SJSA1 (cell line): ENCODE measurements at places on chromosomes 6 and 20.

- DNase-seq: no peak
Measured at GRCh38 chr6:40912158-40912946, 126.7 kb downstream of the UNC5CL start.

DNA sequence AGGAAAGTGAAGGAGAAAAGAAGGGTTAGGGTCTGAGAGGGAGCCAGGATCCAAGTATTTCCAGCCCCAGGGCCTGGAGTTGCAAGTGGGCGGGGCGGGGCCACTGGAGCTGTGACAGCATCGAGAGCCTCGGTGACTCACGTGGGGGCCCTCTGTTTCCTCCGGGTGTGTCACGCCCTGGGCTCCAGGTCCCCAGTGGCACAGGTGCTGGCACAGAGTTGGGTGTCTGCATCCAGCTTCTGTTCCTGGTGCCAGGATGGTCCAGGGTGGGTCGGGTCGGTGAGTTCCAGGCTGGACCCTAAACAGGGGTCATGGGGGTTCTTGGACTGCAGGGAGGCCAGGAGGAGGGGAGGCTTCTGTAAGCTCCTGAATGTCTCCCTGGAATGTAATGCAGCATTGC lies 16.7 kb downstream of the RAET1L start:
- no peak for DNase-seq

DNA sequence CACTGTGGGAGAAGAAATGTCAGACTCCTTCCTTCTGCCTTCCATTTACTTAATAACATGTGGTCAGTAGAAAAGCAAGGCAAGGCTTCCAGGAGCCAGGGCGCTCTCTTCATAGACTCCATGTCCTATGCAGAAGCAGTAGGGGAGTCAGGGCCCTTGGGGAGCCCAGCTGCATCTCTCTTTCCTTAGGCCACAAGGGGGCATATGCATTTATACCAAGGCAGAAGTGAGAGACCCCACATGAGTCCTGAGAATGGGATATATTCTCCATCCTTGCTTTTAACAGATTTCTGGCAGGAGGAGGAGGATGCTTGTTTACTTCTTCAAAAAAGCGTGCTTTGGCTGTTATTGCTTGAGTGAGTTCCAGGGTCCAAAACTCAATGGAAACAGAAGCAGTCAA lies 198.5 kb downstream of the HIVEP2 start:
- DNase-seq: peak; percentile 38

- no peak for DNase-seq
Measured at GRCh38 chr6:143078468-143079324, 18.0 kb downstream of the AIG1 start.

DNA sequence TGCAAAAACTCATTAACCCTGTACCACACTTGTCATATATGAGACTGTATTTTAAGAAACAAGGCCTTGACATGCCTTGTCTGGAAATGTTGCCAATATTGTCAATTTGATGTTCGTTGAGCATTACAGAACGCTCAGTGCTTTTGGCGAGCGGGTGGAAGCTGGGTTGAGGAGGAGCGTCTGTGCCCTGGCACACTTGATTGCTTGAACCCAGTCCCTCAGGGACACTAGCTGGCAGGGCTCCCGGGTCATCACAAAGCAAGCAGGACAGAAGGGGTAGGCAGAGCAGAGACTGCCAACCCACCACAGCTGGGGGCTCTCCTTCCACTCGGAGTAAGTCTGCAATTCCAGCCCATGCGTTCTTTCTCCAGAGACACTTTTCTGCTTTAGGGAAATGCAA lies 286.3 kb downstream of the KHDC1L start:
- DNase-seq: no peak

- no peak for DNase-seq
Measured at GRCh38 chr20:45484676-45485075, 15.1 kb downstream of the WFDC2 start.

DNA sequence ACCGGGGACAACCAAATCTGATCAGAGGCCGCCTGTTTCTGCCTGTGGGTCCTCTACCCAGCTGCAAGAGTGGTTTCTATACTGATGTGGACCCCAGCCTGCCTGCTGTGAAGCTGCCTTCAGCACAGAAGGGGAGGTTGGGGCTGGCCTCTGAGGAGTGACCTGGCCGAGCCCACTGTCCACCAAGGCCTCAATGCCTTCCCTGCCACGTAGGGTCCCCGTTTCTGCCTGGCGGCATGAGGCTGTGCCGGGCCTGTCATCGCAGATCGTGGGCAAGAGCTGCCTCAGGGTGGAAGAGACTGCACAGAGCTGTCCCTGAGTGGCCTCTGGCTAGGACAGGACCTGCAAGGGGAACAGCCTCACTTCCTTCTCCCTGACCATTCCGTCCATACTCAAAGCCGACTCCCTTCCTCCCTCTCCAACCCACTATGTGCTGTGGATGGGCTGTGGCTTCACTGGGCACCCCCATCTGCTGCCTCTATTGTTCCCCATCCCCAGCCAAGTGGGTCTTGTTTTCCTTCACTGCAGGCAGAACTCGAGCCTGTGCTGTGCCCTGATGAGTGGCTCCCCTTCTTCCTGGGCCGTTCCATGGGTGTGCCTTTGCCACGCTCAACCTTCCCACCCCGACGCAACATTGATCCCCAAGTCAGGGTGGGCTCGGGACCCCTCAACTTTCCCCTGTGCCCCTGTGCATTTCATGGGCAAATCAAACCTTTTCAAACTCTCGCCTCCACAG lies 60.3 kb downstream of the ERMARD start:
- no peak for DNase-seq

- DNase-seq: no peak
Measured at GRCh38 chr6:167984144-167984719, 13.2 kb upstream of the KIF25 start.

GRCh38 chr6:4638641-4639040 lies 137.6 kb upstream of the CDYL start:
- no peak for DNase-seq
